MCF 10A (cell line): ENCODE measurements at places on chromosomes 1 and 21. TPM values are rescaled to one million over a fixed set of nuclear protein-coding genes. Genes with fewer than 3 reads are reported as not detected.

DNA sequence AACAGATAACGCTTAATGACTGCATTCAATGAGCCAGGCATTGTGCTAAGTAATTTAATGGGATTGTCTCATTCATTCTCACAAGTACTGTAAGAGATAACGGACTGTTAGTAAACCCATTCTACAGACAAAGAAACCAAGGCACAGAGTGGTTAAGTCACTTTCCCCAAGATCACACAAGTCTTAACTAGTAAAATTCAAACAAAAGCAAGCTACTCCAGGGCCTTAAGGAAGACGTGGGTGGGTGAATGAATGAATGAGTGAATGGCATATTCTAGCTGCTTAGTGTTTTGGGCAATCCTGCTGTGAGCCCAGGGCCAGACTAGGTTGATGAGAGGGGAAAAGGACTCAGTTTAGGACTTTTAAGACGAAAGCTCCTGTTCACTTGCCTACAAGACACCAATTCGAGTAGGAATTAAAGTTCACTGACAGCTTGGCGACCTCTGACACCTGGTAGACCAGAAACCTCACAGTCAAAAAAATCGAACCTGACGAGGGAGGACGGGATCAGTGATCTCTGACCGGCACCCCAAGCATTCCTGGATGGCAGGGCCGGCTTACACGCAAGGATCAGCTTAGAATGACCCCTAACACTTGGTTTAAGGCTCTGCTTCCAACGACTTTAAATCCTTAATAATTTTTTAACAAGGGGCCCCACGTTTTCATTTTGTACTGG lies 557 bp downstream of the EMC1 start:
- no peak for DNase-seq

GRCh38 chr1:201709564-201710295 lies 119.2 kb upstream of the IPO9 start:
- peak; percentile 87 for DNase-seq

- peak; percentile 74 for DNase-seq
These were observed 295.4 kb upstream of the PBX1 start for GRCh38 chr1:164263540-164263939.

Gene LHX4
- 0.07 TPM in 1 of 2 replicates, not detected in the other for total RNA-seq

GRCh38 chr1:163069142-163069541 lies at the start of gene RGS4:
TSS of gene RGS4 (plus strand) at chr1:163069361. CDS start at chr1:163069485, 124 bp downstream.
- DNase-seq: peak; percentile 34

GRCh38 chr1:158527190-158527815 lies 26.9 kb downstream of the OR6Y1 start:
- peak; percentile 53 for DNase-seq

Gene CFHR2
- total RNA-seq: not detected in 2 replicates

Gene PRR9
- not detected in 2 replicates for total RNA-seq
